ENCODE measurements at places on chromosomes 2 and 18. TPM values are rescaled to one million over a fixed set of nuclear protein-coding genes. Genes with fewer than 3 reads are reported as not detected.

Gene M1AP
- total RNA-seq, result not detected

Gene PDCL3
- 22.4 TPM for total RNA-seq

- DNase-seq, result no peak
Observed at GRCh38 chr2:222248818-222249217, 50.0 kb downstream of the PAX3 start.

GRCh38 chr18:47826157-47827074 is 104.0 kb downstream of the SMAD2 start:
- no peak for DNase-seq

Gene KHK
- total RNA-seq, result 5.8 TPM

Gene CKAP2L
- 61.9 TPM for total RNA-seq

Gene AGXT
- total RNA-seq, result 0.10 TPM

Gene CAPN14
- 0.96 TPM for total RNA-seq

Gene RAB17
- total RNA-seq, result 3.6 TPM

Gene AUP1
- 144 TPM for total RNA-seq

GRCh38 chr2:107719141-107719540 is 107.6 kb upstream of the RGPD4 start:
- peak; percentile 55 for DNase-seq

Gene HTR2B
- 1.7 TPM for total RNA-seq

DNA sequence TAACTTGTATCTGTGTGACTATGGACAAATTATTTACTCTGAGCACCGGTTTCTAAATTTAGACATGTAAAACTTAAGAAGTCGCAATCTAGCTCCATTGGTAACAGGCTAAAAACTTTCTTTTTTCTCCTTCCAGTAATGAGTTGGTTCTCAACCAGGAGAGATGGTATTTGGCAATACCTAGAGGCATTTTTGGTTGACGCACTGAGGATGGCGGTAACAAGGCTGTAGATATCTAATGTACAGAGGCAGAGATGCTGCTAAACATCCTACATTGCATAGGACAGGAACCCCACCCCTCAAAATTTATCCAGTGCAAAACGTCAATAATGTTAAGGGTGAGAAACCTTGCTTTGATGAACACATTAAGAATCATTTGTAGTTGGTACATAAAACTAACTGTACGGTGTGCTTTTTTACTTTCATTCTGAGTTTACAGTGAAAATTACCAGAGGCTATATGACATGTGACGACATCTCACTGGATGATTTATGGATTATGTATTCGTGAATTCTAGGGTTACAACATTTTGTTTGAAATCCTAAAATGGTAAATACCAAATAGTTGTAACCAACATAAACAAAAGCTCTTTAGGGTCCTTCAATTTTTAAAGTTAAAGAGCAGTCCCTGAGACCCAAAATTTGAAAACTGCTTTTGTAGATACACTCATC is 91.3 kb downstream of the TLK1 start:
- DNase-seq, result peak; percentile 26

- peak; percentile 42 for DNase-seq
Observed at GRCh38 chr2:173658946-173659371, 304.3 kb downstream of the CDCA7 start.

GRCh38 chr2:10597956-10598355 is 91.8 kb downstream of the NOL10 start:
- no peak for DNase-seq

DNA sequence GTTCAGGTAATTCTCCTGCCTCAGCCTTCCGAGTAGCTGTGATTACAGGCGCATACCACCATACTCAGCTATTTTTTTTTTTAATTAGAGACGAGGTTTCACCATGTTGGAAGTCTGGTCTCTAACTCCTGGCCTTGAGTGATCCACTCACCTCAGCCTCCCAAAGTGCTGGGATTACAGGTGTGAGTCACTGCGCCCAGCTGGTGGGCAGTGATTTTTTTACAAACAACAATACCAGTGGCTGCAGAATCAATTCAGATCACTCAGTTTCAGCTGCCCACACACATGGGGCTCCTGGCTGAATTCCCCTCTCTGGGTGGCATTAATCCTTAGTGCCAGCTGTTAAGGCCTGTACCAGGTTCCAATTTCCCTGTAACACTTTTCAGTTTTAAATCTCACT is 13.3 kb upstream of the CYRIA start:
- no peak for DNase-seq

DNA sequence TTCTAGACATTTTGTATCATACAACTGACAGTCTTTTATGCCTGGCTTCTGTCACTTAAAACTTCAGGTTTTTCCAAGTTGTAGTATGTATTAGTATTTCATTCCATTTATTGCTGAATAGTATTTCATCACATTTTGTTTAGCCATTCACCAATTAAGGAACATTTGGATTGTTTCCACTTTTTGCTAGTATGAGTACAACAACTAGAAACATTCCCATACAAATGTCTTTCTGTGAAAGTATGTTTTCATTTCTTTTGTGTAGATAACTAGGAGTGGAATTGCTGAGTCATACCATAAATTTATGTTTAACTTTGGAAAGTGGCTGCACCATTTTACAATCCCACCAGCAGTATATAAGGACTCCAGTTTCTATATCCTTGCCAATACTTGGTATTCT is 135.9 kb downstream of the ATAD2B start:
- peak; percentile 14 for DNase-seq

DNA sequence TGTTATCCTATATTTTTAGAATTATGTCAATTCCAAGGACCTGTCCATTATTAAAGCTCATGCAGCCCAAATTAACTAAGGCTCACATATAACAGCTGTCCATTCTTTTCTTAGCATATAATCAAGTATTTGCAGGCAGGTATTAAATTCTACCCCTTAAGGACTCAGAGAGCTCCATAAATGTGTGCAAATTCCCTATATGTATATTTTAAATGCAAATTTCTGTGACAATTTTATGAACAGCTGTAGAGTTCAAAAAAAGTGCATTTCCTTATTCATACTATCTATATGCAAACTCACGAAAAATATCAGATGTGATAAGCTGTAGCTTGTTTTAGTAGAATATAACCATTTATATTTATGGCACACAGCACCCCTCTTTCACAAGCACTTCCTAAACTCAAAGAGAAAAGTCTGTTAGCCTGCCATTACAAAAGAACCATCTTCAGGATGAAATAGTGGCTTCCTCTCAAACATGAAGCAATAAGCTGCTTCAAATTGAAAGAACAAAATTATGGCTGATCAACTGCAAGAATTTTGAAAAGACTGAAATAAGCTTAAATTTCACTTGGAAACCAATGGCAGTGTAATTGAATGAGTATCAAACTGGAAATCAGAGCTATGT is 155.0 kb upstream of the REG3G start:
- DNase-seq, result no peak

Gene BOLL
- not detected for total RNA-seq

Gene CXCR4
- not detected for total RNA-seq

Gene DHRS9
- not detected for total RNA-seq

DNA sequence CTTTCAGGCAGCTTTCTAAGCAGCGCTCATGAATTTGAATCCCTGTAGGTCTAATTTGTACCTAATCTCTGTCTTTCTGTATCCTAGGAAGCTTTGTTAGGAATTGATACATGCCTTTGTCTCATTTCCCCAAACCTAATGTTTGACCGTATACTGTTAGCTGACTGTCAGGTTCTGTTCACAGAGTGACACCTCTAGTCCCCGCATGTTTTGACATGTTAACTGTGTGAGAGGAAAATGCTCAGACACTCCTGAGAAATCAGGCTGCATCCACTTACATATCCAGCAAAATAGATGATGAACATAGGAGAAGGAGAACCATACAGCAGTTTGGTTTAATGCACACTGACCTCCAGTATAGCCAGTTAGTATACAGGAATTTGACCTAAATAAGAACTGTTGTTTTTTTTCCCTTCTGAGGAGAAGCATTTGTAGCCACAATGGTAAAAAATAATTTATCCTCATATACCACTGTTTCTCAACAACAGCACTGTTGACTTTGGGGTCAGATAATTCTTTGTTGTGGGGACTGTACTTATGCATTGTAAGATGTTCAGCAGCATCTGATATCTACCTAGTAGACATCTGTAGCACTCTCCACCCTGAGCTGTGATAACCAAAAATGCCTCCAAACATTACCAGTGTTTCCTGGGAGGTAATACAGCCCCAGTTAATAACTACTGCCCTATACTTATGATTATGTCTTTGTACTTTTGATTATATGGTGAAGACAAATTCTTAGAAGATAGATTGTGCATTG is 130.9 kb downstream of the NCOA1 start:
- no peak for DNase-seq

GRCh38 chr2:96914332-96914731 is 44.5 kb upstream of the SEMA4C start:
- peak; percentile 32 for DNase-seq

Gene MATN3
- total RNA-seq, result 5.3 TPM

- DNase-seq, result no peak
Observed at GRCh38 chr2:66442516-66443185, 7.7 kb downstream of the MEIS1 start.

DNA sequence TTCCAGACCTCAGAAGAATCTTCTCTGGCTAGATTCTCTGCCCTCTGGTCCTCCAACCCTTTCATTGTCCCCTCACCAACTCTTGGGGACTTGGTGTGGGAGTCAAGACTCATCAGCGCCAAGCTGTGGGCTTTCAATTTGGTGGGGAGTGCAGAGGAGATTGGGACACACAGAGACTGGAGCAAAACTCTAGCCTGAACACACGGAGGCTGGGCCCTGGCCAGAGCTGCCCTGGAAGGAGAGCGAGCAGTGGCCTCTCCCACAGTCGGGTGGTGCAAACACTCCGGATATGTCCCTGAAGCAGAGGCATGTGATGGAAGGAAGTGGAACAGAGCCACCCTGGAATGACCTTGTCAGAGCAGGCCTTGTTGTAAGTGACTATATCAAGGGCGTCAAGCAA is 8.7 kb upstream of the SOX11 start:
- no peak for DNase-seq

Gene EMILIN2
- 5.4 TPM for total RNA-seq

Gene RAD51AP2
- not detected for total RNA-seq

DNA sequence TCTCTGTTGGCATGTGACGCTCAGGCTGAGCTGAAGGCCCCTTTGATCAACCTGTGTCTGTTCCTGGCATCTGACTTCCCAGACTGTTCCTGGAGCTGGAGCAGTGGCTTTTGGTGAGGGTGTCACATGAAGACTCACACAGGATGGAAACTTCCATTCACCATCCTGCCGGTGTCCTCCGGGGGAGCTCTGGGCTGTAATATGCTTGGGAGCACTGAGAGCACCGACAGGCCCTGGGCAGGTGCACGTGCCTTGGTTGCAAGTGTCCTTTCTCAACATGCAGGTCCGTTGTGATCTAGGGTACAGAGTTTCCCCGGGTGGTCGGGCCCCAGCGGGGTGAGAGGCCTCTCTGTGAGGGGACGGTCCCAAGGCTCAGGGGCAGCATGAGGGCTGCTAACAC is 24.8 kb upstream of the GBX2 start:
- DNase-seq, result no peak

Gene ERFE
- 0.10 TPM for total RNA-seq

Gene TEKT4
- not detected for total RNA-seq

Gene KIAA2012
- not detected for total RNA-seq

DNA sequence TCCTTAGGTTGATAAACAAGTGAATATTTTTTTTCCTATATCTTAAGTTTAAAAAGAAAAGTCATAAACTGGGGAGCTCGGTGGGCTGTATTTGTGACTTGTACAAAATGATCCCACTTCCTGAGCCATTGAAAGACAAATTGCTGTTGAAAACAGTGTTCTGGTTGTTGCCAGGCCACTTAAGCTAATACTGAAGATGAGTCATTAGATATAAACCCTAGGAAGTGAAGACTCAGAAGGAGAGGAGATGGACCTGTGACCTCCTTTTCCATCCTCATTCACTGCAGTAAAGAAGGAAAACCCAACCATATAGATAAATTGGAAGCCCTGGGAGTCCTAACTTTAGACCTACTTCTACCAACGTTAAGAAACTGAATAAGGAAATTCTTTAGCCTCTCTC is 46.2 kb upstream of the SERPINE2 start:
- peak; percentile 81 for DNase-seq

Gene CHST9
- not detected for total RNA-seq

Gene NFU1
- 64.6 TPM for total RNA-seq

- no peak for DNase-seq
Observed at GRCh38 chr2:17319090-17319489, 199.2 kb downstream of the RAD51AP2 start.

DNA sequence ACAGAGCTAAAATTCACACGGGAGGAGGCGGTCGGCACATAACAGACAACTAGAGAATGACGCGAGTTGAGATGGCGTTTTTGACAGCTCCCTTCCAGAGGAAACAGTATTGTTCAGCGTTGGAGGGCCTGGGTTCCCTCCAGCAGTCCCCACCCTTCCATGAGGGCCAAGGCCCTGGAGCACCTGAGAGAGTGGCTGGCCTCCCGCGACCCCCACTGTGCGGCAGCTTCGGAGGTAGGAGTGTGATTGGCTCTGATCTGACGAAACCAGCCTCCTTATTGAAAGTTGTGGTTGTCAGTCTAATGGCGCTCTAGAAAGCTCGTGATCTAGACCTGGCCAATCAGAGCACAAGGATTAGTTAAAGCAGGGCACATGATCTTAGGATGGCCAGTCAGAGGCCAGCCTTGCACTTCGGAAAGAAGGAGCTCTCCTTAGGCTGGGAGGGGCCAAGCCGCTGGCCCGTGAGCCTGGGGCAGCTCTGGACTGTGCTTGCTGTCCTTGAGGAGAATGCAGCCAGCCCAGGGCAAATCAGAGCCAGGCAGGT is 104.5 kb upstream of the CELF4 start:
- no peak for DNase-seq

GRCh38 chr2:205741256-205741978 is 59.1 kb downstream of the NRP2 start:
- no peak for DNase-seq

Gene PSTPIP2
- total RNA-seq, result 0.68 TPM

Gene FIGN
- total RNA-seq, result 5.8 TPM

Gene OXER1
- total RNA-seq, result not detected

DNA sequence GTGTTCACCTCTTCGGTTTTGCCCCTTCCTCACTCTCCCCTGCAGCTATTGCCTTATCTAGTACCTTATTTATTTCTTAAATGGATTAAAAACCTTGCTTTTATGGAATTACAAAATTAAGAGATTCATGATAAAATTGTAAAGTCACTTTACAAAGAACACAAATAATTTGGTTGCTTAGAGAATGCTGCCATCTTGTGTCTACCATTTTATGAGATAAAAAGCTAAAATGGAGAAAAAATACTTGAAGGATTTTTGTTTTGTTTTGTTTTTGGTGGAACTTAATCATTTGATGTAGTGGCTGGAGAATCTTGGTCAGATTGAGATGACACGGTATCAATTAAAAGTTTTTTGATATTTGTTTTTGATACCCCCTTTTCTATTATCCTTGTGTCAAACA is 69.6 kb downstream of the R3HDM1 start:
- DNase-seq, result peak; percentile 7

All from RPMI7951 (cell line).